ENCODE measurements at places on chromosomes 11 and 22. TPM values are rescaled to one million over a fixed set of nuclear protein-coding genes. Genes with fewer than 3 reads are reported as not detected.

The PARVG gene
- total RNA-seq: not detected

The RIMBP3C gene
- not detected for total RNA-seq

The ANGPTL5 gene
- not detected for total RNA-seq

The GANAB gene
- 291 TPM for total RNA-seq

The EIF3F gene
- 324 TPM for total RNA-seq

The CRYBB3 gene
- total RNA-seq: not detected

The CRYBA4 gene
- total RNA-seq: not detected

The TTC36 gene
- total RNA-seq: not detected

The MS4A4A gene
- total RNA-seq: not detected

The TRIM49 gene
- not detected for total RNA-seq

The MS4A3 gene
- not detected for total RNA-seq

The RAB36 gene
- 8.9 TPM for total RNA-seq

The P4HA3 gene
- 8.4 TPM for total RNA-seq

Data from myometrial cell (primary cell).